ENCODE measurements at places on chromosomes 11 and 22.

DNA sequence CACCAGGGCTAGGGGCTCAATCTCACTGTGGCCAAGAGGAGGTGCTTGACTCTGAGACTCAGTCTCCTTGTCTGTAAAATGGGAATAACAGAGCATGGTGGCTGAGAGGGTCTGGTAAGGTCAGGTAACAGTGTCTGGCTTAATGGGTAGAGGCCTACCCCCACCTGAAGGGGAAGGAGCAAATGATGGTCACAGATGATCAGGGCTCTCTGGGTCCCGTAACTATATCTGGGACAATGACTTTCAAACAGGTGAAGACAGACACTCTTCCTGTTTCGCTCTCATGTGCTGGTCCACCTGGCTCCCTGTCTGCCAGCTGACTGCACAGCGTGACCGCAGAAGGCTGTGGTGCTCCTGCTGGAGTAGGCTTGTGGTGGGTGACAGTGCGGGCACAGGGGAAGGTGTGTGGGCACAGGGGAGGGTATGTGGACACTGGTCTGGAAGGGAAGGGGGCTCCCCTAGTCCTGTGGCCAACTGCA lies 4.0 kb downstream of the A4GALT start:
- no peak for DNase-seq

GRCh38 chr11:24762076-24762475 lies 265.2 kb downstream of the LUZP2 start:
- no peak for DNase-seq

DNA sequence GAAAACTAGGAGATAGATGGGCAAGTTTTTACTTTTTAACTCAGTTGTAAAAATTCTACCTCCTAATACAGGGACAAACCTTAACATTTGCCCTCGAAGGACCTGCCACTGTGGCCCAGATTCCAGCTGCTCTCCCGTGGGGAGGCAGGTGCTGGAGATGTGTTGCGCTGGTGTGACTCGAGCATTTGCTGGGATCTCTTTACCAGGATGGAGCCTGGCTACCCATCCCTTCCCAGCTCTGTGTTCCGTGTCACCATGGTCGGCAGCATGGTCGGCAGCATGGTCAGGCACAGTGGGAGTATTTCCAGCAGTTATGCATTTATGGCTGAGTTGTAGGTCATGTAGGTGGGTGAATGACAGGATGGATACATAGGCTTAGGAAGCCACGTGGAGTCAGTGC lies 41.1 kb downstream of the OTOG start:
- no peak for DNase-seq

DNA sequence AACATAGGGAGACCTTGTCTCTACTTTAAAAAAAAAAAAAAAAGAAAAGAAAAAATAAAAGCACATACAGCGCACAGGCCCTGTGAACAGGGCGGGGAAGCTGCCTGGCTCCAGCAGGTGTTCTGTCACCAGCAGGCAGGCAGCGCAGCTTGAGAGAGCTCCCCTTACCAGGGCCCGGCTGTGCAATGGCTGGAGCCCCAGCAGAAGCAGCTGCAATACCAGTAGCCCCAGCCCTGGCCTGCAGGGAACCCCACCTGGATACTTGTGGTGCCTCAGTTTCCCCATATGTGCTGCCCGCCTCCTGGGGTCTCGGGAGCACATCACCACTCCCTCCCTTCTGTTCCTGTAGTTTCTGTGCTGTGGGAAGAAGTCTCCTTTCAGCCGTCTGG lies 12.3 kb downstream of the TSPAN32 start:
- DNase-seq: no peak

DNA sequence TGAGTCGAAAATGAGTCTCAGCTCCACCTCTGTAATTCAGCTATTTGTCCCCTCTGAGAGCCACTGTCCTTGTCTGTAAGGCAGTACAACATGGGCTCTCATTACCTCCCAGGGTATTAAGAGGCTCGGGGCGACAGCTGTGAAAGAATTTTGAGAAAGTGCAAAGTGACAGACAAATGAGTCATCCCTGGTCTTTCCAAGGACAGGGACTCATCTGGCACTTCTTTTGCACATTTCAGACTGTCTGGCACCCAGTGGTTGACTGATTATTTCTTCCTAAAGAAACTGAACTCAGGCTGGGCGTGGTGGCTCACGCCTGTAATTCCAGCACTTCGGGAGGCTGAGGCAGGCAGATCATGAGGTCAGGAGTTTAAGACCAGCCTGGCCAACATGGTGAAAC lies 62.1 kb upstream of the ARFGAP3 start:
- DNase-seq: no peak

DNA sequence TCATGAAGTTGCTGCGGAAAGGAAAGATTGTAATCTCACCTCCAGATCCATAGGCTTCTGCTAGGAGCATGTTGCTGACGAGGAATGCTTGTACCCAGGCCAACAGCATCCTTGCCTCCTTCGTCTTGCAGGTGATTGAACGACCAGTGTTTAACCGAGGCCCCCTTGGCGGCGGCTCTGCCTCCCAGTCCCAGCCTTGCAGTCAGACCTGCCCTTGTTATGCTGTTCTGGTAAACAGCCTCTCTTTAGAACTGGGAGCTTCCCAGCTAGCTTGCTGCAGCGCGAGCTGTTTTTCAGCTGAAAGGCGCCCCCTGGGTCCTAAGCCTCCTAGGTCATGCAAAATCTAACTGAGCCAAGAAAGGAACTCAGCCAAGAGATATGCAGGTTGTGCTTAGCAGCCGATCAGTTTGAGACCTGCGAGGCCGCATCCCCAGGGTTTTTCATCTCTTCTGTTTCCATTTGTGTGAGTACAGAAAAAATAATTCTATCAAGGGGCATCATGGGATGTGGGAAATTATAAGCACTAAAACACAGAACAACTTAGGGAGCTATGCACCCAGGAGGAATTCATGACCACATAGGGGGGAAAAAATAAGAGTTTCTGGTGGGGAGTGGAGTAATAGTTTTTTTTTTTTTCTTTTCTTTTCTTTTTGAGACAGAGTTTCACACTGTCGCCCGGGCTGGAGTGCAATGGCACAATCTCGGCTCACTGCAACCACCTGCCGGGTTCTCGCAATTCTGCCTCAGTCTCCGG lies at the start of gene PIK3IP1:
Gene PIK3IP1 (minus strand): TSS at position 253 of the 754 bp plus-strand sequence. CDS start 144 bp downstream, at position 109.
- DNase-seq: peak; percentile 40

- no peak for DNase-seq
These were observed 35.9 kb upstream of the P4HA3 start for GRCh38 chr11:74347381-74347780.

GRCh38 chr11:72072348-72072747 lies 8.0 kb downstream of the NUMA1 start:
- no peak for DNase-seq

GRCh38 chr11:68142028-68142412 lies 20.8 kb upstream of the CHKA start:
- no peak for DNase-seq

- DNase-seq: no peak
These were observed 358 bp downstream of the OR52H1 start for GRCh38 chr11:5547982-5548381.

- DNase-seq: no peak
These were observed 34.1 kb upstream of the CRTAM start for GRCh38 chr11:122804161-122804560.

- no peak for DNase-seq
These were observed 93.7 kb downstream of the MICAL3 start for GRCh38 chr22:17930455-17931313.

DNA sequence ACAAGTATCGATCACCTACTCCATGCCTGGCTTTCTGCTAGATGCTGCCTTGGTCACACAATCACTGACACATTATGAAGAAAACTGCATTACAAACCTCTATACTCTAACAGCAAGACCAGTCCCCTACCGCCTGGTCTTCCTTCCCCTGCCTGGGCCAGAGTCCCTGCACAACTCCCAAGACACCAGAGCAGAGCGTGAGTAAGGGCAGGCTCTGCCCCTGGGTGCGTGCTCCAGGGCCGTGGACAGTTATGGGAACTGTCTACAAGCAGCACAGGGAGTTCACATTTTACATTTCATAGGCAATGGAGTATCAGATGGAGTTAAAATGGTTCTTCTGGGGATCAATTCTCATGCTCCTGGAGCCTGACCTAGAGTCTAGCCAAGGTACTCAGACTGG lies 6.5 kb downstream of the FZD4 start:
- no peak for DNase-seq

DNA sequence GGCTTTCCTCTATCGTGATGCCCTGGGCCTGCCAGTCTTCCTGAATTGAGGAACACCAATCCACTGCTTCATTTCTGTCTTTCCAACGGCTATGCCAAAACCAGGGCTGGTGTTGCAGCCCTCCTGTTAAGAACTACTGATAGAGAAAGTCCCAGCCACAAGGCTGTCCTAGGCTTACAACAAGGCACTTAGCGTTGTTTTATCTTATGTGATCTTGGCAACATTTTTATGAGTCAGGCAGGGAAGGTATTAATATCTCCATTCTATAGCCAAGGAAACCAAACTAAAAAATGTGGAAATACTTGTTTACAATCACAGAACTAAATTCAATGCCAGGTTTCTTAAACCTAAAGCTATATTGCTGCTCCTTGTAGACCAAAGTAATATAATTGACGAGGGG lies 89.9 kb upstream of the AMOTL1 start:
- DNase-seq: no peak

DNA sequence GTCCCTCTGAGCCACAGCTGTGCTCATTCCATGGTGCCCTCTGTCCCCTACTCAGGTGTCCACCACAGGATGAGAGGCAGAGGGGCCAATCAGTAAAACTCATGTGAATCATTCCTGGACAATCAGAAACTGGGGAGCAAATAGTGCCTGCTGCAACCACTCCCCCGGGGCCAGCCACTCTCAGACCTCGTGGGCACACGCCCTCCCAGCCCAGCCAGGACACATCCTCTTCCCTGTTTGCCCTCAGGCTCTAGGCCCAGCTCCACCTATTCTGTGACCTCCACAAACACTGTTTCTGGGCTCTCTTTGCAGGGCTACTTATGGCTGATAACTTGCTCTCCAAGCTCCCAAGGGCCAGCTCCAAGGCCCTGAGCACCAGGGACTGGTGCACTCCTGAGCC lies 14.0 kb upstream of the KCTD14 start:
- DNase-seq: no peak

DNA sequence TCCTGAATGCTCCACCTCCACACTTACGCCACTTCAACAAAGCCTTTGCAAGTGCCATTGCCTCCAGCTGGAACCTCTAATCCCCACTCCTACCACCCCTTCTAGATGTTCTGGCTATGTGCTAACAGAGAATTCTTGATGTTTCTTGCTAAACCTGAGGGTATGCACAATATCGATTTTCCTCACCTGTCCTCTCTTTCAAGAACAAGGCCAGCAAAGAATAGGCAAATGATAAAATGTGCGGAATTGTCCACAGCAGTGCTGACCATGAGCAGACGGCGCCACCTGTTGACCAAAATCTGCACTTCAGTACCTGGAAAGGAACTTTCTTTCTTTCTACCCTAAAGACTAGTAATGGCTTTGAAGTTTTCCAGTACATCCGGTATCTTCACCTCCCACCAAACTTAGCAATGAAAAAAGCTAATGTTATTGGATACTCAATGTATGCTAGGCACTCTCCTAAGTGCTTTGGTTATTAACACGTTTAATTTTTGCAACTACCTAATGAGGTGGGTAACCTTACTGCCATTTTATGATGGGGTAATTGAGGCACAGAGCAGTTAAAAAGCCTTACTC lies 3.4 kb downstream of the TIMM10 start:
- peak; percentile 45 for DNase-seq

GRCh38 chr11:81459766-81460306 lies 1273.8 kb downstream of the FAM181B start:
- DNase-seq: no peak

- peak; percentile 67 for DNase-seq
These were observed 1046.1 kb downstream of the DLG2 start for GRCh38 chr11:84581083-84581482.

DNA sequence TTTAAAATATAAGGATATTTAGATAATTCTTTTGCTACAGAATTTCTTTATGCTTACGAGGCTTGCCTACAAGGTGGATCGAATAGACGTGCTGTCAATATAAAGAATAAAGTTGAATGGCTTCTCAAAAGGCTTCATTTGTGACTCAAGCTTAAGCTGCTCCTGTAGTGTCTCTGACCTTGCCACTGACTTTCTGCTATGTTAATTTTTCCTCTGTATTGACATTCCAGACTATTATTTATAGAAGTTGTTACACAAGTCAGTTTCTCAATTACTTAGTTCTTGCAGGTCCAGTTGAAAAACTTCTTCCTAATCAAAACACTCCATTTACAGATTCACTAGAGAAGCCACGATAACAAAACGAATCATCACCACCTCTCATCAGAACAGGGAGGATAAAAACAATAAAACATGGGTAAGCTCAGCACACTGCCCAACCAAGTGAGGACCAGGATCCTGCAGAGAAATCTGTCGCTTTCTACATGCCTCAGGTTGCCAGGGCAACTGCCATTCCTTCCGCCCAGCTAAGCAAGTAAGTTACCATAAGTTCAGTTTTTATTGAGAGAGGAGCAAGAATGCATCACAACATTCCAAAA lies 39.0 kb upstream of the CHKA start:
- DNase-seq: no peak

- DNase-seq: no peak
These were observed 498 bp downstream of the C2CD2L start for GRCh38 chr11:119107538-119108145.

DNA sequence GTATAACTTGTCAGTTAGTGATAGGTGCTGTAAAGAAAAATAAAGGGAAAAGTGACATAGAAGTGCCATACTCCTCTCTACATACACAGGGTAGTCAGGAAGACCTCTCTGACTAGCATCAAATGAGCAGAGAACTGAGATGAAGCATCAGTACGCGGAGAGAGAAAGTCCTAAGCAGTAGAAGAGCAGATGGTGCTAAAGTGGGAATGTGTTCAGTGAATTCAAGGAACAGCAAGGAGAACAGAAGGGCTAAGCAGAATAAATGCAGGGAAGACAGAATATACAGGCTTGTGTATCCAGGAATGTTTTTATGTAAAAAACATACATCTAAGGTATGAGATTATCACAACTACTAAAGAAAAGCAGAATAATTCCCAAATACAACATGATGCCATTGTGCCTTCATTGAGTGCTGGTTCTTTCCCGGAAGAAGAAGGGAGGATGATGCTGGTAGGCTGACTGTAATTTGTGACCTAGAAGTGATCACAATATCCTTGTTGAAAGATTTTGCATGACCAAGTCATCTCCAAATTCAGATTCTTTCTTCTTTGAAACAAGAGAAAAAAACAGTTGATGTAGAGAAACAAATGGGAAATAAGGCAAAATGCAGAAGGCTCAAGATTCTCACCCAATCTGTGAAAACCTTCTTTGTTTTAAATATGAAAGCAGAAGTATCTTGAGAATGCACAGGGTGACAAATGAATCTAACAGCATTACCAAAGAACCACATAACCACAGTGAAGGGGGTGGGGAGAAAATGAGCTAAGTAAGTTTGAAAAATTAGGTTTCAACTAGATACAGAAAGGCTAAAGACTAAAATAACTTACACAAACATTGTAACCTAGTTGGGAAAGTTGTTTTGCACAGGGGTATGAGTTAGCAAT lies 20.5 kb downstream of the MRE11 start:
- no peak for DNase-seq

GRCh38 chr11:2550606-2550970 lies 105.8 kb downstream of the KCNQ1 start:
- DNase-seq: no peak

DNA sequence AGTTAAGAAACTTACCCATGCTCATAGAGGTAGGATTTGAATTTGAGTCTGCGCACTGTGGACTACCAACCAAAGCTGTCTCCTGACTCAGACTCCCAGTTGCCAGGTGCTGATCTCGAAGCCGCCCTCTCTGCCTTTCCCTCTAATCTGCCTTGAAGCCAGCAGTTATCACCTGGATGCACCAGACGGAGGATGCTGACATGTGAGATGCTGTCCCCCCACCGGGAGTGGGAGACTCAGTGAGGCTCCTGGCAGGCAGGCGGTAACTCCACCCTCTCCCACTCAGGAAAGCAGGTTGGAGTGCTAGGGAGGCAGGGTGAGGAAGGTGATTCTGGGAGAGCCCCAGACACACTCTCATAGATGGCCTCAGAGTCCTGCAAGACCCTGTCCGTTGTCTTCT lies 40.4 kb downstream of the KIAA1671 start:
- DNase-seq: no peak

Measured in NCI-H1930 (cell line).